ENCODE measurements at places on chromosomes 11 and 22.

- no peak for DNase-seq
Measured at GRCh38 chr11:123040111-123040432, 21.9 kb downstream of the HSPA8 start.

DNA sequence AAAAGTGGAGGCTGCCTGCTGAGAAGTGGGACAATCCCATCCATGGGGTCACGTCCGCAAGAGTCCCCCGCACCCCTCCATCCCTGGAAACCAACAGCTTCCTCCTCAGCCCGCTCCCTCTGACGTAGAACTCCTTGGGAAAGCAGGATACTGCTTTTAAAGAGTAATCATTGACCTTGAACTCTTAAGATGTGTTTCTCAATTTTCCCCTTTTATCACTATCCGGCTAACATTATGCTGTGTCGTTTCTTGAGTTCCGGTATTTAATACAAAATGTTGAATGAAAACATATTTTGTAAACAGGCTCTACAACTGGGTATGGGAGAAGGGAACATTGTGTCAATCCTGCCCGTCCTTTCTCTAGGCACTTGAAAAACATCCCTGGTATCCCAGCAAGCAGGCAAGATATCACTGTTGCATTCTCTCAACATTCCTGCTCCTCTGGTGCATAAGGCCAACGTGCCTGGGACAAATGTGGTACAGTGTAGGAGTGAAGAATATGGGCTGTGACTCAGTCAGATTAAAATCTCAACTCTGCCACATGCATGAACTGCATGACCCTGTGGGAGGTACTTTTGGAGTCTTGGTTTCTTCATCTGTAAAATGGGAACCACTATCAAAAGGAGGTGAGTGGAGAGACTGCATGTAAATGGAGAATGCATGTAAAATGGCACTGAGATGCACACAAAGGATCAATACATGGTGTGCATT is 52.8 kb downstream of the WT1 start:
- no peak for DNase-seq

- no peak for DNase-seq
Measured at GRCh38 chr11:93323747-93324146, 6.8 kb upstream of the DEUP1 start.

DNA sequence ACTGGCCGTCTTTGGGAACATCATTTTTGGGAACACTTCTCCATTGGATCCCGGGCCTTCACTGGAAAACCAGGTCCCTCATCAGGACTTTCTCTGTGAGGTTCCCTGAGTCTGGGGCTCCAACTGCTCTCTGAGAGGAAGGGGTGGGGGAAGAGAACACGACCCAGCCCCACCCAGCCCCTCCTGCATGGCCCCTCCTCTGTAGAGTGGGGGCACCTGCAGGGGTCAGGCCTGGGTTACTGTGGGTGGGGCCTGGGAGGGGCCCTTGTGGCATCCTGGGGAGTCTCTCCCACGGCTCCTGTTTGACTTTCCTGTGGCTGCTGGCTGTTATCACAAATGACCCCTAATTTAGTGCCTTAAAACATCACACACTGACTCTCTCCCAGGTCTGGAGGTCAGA is 36.3 kb downstream of the IGLL5 start:
- DNase-seq: no peak

GRCh38 chr22:30414525-30415047 is 11.0 kb upstream of the MTFP1 start:
- no peak for DNase-seq

DNA sequence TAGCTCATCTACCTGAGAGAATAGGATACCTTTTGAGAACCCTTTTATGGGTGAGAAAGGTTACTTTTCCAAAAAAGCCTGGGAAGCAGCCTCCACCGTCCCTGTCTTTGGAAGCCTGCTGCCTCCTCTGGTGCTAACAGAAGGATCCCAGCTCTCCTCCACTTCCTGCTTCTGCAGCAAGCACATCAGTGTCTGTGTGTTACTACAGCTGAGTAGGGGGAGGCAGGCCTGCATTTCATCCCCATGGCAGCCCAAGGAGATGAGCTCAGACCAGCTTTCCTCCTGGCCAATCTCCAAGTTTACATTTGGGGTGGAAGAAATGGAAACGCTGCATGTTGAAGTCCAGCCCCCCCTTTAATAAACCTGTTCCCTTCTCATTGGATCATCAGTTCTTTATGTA is 7.4 kb upstream of the CCDC34 start:
- DNase-seq: no peak
